ENCODE measurements at places on chromosomes 13 and 19.

- peak; percentile 6 for DNase-seq
Measured at GRCh38 chr19:28468701-28469459, 744.1 kb downstream of the UQCRFS1 start.

GRCh38 chr19:7983286-7983950, 22.0 kb downstream of the ELAVL1 start:
- DNase-seq, result no peak

DNA sequence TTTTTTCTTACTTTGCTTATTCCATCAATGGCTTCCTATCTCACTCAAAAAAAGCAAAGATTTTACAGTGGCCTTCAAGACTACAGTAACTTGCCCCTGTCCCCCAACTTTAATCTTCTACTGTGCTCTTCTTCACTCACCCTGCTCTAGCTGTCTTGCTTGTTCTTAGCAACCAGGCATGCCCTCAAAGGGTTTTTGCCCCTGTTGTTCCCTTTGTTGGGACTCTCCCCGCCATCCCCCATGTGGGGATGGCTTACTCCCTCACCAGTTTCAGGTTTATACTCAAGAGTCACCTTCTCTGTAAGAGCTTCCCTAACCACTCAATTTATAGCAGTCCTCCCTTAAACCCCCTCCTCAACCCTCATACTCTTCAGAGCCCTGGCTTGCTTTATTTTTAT, 5.4 kb downstream of the MTMR6 start:
- DNase-seq, result no peak

DNA sequence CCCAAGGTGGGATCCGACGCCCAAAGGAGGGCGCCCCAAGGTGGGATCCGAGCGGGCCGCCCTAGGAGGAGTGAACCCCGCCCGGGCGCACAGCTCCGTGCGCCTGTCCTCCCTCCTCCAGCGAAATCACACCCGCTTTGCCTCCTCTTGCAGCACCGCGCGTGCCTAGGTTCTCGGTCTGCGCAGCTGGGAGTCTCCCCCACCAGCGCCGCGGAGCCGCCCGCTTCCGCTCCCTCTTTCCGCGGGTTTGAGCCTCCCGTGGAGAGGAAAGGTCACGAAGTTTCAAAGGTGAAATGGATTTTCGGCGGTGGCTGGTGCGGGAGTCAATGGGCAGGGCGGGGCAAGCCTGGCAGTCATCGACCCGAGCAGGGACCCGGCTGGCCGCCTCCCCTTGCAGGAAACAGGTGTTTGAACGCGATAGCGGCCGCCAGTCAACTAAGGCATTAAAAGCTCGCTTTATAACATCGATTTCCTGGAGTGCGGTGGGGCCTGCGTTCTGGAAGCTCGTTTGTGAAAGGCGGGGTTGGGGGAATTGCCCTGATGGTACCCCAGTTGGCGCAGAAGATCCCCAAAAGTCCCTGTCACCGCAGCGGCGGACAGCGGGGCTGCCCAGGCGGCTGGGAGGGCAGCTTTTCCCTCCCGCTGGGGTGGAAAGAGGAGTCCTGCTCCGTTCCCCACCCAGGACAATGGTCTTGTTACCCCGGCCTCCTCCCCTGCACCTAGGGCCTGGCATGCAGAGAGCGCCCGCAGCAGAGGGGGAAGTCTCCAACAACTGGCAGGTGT, 9.0 kb upstream of the SOX1 start:
- DNase-seq, result no peak

DNA sequence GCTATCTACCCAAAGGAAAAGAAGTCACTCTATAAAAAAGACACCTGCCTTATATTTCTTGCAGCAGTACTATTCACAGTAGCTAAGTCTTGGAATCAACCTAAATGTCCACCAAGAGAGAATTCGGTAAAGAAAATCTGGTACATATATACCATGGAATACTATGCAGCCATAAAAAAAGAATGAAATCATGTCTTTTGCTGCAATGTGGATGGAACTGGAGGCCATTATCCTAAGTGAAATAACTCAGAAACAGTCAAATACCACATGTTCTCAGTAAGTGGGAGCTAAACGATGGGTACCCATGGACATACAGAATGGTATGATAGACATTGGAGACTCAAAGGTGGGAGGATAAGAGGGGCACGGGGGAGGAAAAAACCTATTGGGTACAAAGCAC, 82.5 kb upstream of the KCTD15 start:
- no peak for DNase-seq

Measured in stimulated activated CD4-positive, alpha-beta T cell treated with anti-CD3 and anti-CD28 coated beads, Interleukin-2, amount 100 ng/mL, for 4 hours (primary cell).